Jurkat, Clone E6-1 (cell line): ENCODE measurements at places on chromosomes 2 and 18.

- DNase-seq, result no peak
Observed at GRCh38 chr18:23143815-23144261, 8.6 kb downstream of the CABLES1 start.

DNA sequence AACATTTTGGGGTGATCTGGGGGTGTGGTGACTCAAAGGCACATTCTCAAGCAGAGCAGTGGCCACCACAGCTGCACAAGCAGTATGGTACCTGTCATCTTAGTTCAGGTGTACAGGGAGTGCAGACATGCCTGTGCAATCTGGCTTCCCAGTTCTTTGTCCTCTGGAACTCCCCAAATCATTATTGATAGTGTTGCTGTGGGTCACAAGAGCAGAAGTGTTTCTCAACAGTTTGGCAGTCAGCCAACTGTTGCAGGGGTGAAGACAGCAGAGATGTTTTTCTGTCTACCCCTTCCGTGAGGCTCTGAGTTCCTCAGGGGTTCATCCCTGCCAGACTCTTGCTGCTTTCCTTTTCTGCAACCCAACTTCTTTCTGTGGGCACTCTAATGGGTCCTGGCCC lies 206.5 kb upstream of the ZSWIM2 start:
- no peak for DNase-seq

GRCh38 chr18:26813043-26813442 lies 52.5 kb downstream of the AQP4 start:
- DNase-seq, result peak; percentile 23

GRCh38 chr2:203989521-203989920 lies 53.0 kb downstream of the ICOS start:
- DNase-seq, result no peak

DNA sequence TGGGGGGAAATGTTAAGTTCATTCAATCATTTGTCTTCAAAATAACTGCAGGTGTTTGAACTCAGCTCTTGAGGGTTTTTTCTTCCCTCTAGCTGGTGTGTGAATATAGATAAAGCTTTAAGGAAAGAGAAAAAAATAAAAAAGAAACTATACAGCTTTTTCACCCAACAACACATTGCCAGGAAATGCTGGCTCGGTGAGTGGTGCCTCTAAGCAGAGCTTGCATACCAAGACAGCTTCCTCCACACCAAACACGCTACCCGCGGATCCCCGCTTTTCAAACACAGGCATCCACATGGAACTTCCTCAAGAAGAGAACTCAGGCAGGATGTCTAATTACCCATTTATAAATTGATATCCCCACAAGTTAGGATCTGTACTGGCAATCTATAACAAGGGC lies 69.8 kb upstream of the TANK start:
- DNase-seq, result peak; percentile 92

GRCh38 chr2:237478979-237479378 lies 8.1 kb upstream of the MLPH start:
- DNase-seq, result no peak

DNA sequence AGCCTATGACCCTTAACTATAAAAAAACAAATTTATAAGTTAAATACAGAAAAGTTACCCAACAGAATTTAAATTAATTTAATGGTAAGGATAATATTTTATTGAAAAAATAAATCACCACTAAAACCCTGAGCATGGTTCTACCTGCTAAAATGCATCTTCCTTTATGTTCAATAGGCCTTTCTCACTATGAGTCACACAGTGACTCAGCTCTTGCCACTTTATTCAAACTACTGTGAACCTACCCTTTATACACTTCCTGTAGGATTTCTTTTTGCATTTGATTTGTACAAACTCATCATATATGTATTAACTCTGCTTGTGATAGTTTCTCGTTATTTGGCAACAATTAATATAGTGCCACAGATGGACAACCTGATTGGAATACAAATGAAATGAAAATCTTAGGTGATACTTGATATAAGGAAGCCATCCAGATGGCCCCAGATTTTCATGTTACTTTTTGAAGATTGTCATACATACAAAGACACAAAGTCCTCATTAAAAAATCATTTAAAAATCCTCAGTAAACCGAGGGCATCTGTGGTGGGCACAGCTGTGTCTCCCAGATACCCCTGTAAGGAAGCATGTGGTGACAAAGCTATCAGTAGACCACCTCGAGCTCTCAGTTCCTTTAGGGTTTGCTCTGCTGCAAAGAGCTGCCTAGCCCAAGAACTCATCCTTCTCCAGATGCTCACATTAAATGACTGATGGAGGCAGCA lies 55.2 kb upstream of the COBLL1 start:
- peak; percentile 15 for DNase-seq

DNA sequence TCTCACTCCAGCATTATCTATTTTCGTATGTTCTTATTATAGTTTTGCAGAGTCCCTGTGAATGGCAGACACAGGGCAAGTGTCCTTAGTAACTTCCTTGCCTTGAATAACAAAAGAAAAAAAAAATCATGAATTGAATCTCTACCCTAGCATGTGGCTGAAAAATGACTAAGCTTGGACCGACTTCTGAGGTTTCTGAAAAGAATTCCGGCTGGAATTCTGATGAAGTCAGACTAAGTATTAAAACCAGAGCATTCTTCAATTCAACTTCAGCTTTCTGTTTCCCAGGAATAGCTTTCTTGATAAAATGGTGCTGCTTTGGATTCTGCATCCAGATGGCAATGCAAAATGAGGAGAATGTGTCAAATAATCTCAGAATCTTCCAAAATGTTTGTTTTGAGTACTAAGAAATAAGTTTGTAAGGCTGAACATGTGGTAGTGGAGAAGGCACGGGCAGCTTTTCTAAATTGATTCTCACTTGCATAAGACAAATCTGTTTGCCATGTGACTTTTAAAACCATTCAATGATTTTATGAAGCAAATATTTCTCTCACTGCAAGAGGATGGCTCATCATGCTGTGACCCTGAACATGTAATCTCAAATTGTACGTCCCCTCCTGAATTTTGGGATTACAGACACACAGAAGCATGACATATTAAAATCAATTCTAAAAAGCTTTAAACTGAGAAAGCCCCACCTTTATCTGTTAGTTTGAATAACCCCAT lies 1462.8 kb upstream of the LRRTM1 start:
- no peak for DNase-seq

DNA sequence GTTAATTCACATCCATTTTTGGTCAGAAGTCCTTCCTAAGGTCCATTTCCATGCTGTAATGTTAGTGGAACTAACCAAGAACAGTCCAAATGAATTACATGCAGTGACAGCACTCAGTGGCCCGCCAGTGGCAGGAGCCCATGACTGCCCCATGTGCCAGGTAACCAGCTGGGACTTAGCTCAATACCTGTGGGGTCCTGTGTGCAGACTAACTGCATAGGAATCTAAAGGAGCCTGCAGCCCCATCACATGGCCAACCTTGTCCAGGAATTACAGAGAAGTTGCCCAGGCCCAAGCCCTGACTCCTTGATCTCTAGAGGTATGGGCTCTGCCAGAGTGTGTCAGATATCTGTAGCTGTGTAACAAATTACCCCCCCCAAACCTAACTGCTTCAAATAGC lies 35.4 kb upstream of the GPR17 start:
- DNase-seq, result no peak

GRCh38 chr2:37718515-37719161 lies 47.2 kb upstream of the CDC42EP3 start:
- no peak for DNase-seq

GRCh38 chr18:35732636-35733035 lies 151.1 kb downstream of the GALNT1 start:
- no peak for DNase-seq
